Activated T-helper 1 cell treated with anti-CD3 and anti-CD28 coated beads, Interleukin-12 subunit alpha, Interleukin-12 subunit beta, Interleukin-2, Interleukin-4 antibody, amounts not matched to agents 30 ng/mL and 10 ng/mL and 1 ng/mL, durations not matched to agents 14 hours and 24 hours and 36 hours (primary cell): ENCODE measurements at places on chromosomes 7 and 10. TPM values are rescaled to one million over a fixed set of nuclear protein-coding genes. Genes with fewer than 3 reads are reported as not detected.
A peak's percentile ranks its signal among the peaks of the same experiment; 100 is the strongest.

DNA sequence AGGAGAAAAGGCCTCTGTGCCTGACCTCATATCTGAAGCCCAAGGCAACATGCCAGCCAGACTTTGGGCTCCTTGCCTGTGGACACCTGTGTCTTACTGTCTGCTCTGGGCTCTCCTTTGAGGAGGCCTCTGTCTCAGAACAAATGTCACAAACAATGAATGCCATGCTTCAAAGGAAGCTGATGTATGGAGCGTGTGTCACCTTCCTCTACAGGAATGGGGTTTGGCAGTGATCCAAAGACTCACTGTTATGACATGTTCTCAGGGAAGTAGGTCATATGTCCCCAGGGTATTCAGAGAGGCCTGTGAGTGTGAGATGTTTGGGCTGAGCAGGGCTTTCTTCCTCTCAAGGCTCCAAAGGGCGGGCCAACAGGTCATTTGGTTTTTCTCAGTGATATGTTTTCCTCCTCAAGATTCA lies 38.4 kb downstream of the PTPRE start:
- peaks cover 12% of the 10 kb centered on the region for H3K4me1 ChIP-seq
- no peak overlapping the region for H3K27ac ChIP-seq
- no peaks in the 10 kb centered on the region for H3K36me3 ChIP-seq
- no peak for DNase-seq
- H3K4me3 ChIP-seq, result no peak overlapping the region

GRCh38 chr7:116670409-116671015 lies 1.5 kb upstream of the MET start:
- no peak overlapping the region for H3K27ac ChIP-seq
- no peak for DNase-seq

DNA sequence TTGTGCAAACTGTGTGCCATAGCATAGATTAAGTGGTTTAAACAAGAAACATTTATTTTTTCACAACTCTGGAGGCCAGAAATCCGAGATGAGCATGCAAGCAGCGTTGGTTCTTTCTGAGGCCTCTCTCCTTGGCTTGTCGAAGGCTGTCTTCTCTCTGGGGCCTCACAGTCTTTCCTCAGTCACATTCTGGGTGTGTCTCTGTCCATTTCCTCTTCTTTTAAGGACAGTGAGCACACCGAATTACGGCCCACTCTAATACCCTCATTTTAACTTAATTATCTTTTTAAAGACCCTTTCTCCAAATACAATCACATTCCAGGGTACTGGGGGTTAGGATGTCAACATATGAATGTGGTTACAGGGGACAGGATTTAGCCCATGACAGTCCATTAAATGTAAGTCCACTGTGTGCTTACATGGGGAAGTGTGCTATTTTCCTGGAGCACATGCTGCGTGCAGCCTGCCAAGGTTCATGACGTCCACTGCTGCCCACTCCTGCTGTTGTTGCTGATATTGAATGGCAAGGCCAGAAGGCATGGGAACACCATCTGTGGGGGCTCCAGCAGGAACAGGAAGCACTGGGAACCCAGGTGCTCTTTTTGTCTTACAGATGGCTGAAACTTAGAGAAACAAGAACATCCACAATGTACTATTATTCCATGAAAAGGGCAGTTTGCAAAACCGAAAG lies 365.5 kb downstream of the GALNT17 start:
- no peaks in the 10 kb centered on the region for H3K27me3 ChIP-seq
- H3K4me1 ChIP-seq, result no peaks in the 10 kb centered on the region
- H3K27ac ChIP-seq, result no peak overlapping the region

DNA sequence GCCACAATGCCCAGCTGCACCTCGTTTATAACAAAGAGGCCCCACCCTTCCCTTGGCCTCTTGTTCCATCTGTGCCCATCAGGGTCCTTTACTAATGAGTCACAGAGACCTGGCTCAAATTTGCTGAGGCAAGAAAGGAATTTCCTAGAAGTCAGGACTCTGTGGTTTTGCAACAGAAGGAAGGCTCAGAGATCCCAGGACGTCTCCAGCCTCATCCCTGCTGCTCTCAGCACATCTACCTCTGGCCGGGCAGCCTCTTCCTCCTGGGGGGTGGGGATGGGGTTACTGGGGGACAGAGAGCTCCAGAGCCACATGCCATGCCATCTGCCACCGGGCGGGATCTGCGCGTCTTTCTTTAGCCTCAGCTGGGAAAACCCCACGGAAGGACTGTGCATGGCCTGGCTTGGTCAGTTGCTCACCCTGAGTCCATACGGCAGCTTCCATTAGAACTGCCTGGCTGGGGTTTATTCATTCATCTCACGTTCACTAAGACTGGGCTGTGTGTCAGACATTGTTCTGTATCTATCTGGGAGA lies 41.9 kb upstream of the PSMG3 start:
- H3K27ac ChIP-seq, result no peak overlapping the region
- no peaks in the 10 kb centered on the region for H3K36me3 ChIP-seq
- H3K4me1 ChIP-seq, result no peaks in the 10 kb centered on the region
- no peak overlapping the region for H3K4me3 ChIP-seq
- no peak for DNase-seq
- peaks cover 4% of the 10 kb centered on the region for H3K27me3 ChIP-seq

- no peak overlapping the region for H3K4me3 ChIP-seq
- H3K36me3 ChIP-seq, result no peaks in the 10 kb centered on the region
- no peak overlapping the region for H3K27ac ChIP-seq
These were observed 571.9 kb downstream of the ACTR3B start for GRCh38 chr7:153331427-153331826.

DNA sequence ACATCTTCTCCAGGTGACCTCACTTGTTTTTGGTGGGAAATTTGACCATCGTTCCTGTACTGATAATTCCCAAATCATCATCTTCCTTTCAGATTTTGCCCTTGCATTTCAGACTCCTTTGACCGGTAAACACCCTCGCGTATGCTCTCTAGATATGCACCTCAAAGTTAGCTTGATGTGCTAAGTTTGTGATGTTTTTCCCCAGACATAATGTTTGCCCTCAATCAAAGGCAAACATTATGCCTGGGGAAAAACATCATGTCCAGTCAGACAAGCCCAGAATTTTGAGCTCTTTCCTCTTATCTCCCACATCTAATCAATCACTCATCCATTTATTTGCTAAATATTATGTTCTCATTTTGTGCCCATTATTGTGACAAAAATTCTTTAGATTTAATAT lies 26.2 kb downstream of the CCSER2 start:
- DNase-seq, result no peak
- H3K4me1 ChIP-seq, result peaks cover 82% of the 10 kb centered on the region
- H3K36me3 ChIP-seq, result peaks cover 8% of the 10 kb centered on the region
- no peak overlapping the region for H3K4me3 ChIP-seq

GRCh38 chr10:13189961-13190360 lies 28.6 kb downstream of the MCM10 start:
- no peaks in the 10 kb centered on the region for H3K4me1 ChIP-seq
- H3K36me3 ChIP-seq, result peaks cover 43% of the 10 kb centered on the region
- H3K27ac ChIP-seq, result no peak overlapping the region
- no peak overlapping the region for H3K4me3 ChIP-seq
- no peaks in the 10 kb centered on the region for H3K27me3 ChIP-seq
- DNase-seq, result no peak

- no peaks in the 10 kb centered on the region for H3K4me1 ChIP-seq
- no peaks in the 10 kb centered on the region for H3K36me3 ChIP-seq
- no peak overlapping the region for H3K27ac ChIP-seq
These were observed 384.4 kb upstream of the ZWINT start for GRCh38 chr10:56745490-56745889.

GRCh38 chr7:130384841-130385599 lies 4.7 kb downstream of the CPA1 start:
- H3K27ac ChIP-seq, result no peak overlapping the region
- H3K36me3 ChIP-seq, result no peaks in the 10 kb centered on the region
- H3K27me3 ChIP-seq, result no peaks in the 10 kb centered on the region

GRCh38 chr10:8321990-8322389 lies 267.5 kb downstream of the GATA3 start:
- H3K27me3 ChIP-seq, result peaks cover 9% of the 10 kb centered on the region
- H3K4me1 ChIP-seq, result peaks cover 48% of the 10 kb centered on the region
- peaks cover 4% of the 10 kb centered on the region for H3K36me3 ChIP-seq

DNA sequence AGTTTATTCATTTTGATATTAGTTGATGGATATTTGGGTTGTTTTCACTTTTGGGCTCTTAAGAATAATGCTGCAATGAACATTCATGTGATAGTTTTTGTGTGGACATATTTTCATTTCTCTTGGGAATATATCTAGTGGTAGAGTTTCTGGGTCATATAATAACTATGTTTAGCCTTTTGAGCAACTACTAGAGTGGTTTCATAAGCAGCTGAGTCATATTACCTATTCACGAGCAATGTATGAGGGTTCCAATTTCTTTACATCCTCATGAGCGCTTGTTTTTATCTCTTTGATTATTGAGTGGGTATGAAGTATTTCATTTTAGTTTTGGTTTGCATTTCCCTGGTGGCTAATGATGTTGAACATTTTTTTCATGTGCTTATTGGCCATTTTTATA lies 182.6 kb downstream of the PON1 start:
- no peak overlapping the region for H3K27ac ChIP-seq
- DNase-seq, result no peak
- H3K36me3 ChIP-seq, result no peaks in the 10 kb centered on the region
- no peaks in the 10 kb centered on the region for H3K27me3 ChIP-seq
- H3K4me1 ChIP-seq, result no peaks in the 10 kb centered on the region

DNA sequence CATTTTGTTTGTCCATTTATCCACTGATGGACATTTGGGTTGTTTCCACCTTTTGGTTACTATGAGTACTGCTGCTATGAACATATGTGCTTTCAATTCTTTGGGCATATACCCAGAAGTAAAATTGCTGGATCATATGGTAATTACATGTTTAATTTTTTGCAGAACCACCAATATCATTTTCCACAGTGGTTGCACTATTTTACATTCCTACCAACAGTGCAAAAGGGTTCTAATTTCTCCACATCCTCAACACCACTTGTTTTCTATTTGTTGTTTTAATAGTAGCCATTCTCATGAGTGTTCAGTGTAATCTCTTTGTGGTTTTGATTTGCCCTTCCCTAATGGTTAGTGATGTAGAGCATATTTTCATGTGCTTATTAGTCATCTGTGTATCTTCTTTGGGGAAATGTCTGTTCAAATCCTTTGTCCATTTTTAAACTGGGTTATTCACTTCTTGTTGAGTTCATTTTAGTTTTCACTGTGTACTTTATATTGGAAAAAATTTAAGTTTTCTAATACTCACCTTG lies 101.9 kb downstream of the HIBADH start:
- no peak overlapping the region for H3K4me3 ChIP-seq
- no peaks in the 10 kb centered on the region for H3K27me3 ChIP-seq
- H3K4me1 ChIP-seq, result no peaks in the 10 kb centered on the region

- H3K36me3 ChIP-seq, result no peaks in the 10 kb centered on the region
- peaks cover 3% of the 10 kb centered on the region for H3K27me3 ChIP-seq
- H3K4me3 ChIP-seq, result no peak overlapping the region
- H3K4me1 ChIP-seq, result no peaks in the 10 kb centered on the region
- DNase-seq, result no peak
These were observed 173.7 kb downstream of the AKR1D1 start for GRCh38 chr7:138249975-138250374.

DNA sequence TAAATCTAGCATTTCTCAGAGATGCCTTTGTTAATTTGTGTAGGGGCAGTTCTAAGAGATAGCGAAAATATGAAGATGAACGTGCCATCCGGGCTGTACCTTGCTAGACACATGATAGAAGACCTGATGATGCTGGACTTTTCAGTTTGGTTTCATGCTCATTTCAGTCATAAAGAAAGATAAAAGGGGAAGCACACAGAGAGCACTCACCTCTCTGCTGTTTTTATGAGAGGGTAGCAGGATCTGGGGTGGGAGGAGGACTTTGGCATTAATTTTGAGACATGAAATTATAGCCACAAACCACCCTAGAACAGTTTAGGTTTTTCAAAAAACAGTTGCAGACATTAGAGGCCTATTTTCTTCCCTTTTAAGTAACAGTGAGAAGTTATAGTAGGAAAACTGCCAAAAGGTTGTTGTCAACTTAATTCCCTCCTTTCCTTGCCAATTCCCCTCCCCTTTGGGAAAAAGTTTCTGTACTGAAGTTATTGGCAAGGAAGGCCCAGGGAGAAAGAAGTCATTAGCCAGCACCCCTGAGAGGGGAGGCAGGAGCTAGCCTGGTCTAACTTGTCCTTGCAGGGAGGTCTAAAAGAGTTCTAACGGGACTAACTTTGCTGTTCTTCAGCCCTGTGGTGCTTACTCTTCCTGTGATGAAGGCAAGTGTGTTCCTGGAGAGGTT lies 2.6 kb downstream of the ST7 start:
- no peak overlapping the region for H3K27ac ChIP-seq
- H3K36me3 ChIP-seq, result peaks cover 4% of the 10 kb centered on the region
- no peak for DNase-seq
- peaks cover 12% of the 10 kb centered on the region for H3K4me1 ChIP-seq
- no peak overlapping the region for H3K4me3 ChIP-seq
- peaks cover 6% of the 10 kb centered on the region for H3K27me3 ChIP-seq

GRCh38 chr10:4525103-4525502 lies 300.9 kb upstream of the AKR1E2 start:
- no peaks in the 10 kb centered on the region for H3K36me3 ChIP-seq
- H3K4me1 ChIP-seq, result no peaks in the 10 kb centered on the region
- H3K27ac ChIP-seq, result no peak overlapping the region
- peaks cover 10% of the 10 kb centered on the region for H3K27me3 ChIP-seq
- H3K4me3 ChIP-seq, result no peak overlapping the region

DNA sequence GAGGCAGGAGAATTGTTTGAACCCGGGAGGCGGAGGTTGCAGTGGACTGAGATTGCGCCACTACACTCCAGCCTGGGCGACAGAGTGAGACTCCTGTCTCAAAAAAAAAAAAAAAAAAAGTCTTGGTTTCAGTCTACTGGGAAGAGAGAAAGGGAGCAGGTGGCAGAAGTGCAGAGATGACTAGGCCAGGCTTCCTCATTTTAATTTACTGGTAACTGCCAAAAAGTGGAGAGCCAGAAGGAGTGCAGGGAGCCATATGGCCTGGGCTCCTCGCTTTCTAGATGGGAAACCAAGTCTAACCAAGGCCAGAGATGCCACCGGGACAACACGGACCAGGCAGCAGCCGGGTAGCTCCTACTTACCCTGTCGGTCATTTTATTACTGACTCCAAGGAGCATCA lies 12.2 kb downstream of the SEPHS1 start:
- peaks cover 31% of the 10 kb centered on the region for H3K4me1 ChIP-seq
- H3K27me3 ChIP-seq, result no peaks in the 10 kb centered on the region
- no peak overlapping the region for H3K27ac ChIP-seq
- peaks cover 43% of the 10 kb centered on the region for H3K36me3 ChIP-seq

- H3K4me3 ChIP-seq, result peak overlapping the region; percentile 6
- peaks cover 2% of the 10 kb centered on the region for H3K36me3 ChIP-seq
- H3K27me3 ChIP-seq, result peaks cover 4% of the 10 kb centered on the region
These were observed 84.7 kb downstream of the MAPK8 start for GRCh38 chr10:48390933-48391845.

- no peak overlapping the region for H3K27ac ChIP-seq
- no peaks in the 10 kb centered on the region for H3K27me3 ChIP-seq
- no peaks in the 10 kb centered on the region for H3K36me3 ChIP-seq
- no peaks in the 10 kb centered on the region for H3K4me1 ChIP-seq
These were observed 98.3 kb downstream of the COL13A1 start for GRCh38 chr10:69899727-69900595.

SNX10 gene
- 41.9 and 48.3 TPM in 2 replicates for total RNA-seq

SYCE1 gene
- 0.24 and 0.34 TPM in 2 replicates for total RNA-seq

MBL2 gene
- total RNA-seq, result not detected in 2 replicates

GPR26 gene
- not detected in 2 replicates for total RNA-seq

KAZALD1 gene
- total RNA-seq, result 0.57 and 0.73 TPM in 2 replicates

CDH23 gene
- 0.51 and 0.57 TPM in 2 replicates for total RNA-seq

SORBS1 gene
- 0.59 and 0.73 TPM in 2 replicates for total RNA-seq
